ENCODE measurements at places on chromosomes 7 and 10. TPM values are rescaled to one million over a fixed set of nuclear protein-coding genes. Genes with fewer than 3 reads are reported as not detected.

The VWA2 gene
- 18.9 TPM for total RNA-seq

The CLDN3 gene
- 23.8 TPM for total RNA-seq

The CRPPA gene
- 2.1 TPM for total RNA-seq

The RAMP3 gene
- total RNA-seq: 78.0 TPM

The SLC26A3 gene
- not detected for total RNA-seq

The BLNK gene
- 9.4 TPM for total RNA-seq

The MYH16 gene
- not detected for total RNA-seq

The ANKRD22 gene
- 8.9 TPM for total RNA-seq

The CYP26A1 gene
- 0.21 TPM for total RNA-seq

The LDB1 gene
- 40.3 TPM for total RNA-seq

The TUBB8 gene
- total RNA-seq: 0.26 TPM

The PAX4 gene
- not detected for total RNA-seq

The SLC35G1 gene
- total RNA-seq: 5.7 TPM

The PLEKHA8 gene
- total RNA-seq: 13.2 TPM

The C10orf62 gene
- total RNA-seq: not detected

The EGR2 gene
- 11.6 TPM for total RNA-seq

The CPXM2 gene
- total RNA-seq: 1.5 TPM

GRCh38 chr7:40808378-40808942 lies 673.7 kb downstream of the SUGCT start:
- no peak for DNase-seq
- H3K4me1 ChIP-seq: no peaks in the 10 kb centered on the region
- H3K27me3 ChIP-seq: no peaks in the 10 kb centered on the region
- H3K36me3 ChIP-seq: no peaks in the 10 kb centered on the region
- H3K4me3 ChIP-seq: no peak overlapping the region
- H3K27ac ChIP-seq: no peak overlapping the region

GRCh38 chr7:2873686-2874551 lies 29.8 kb upstream of the GNA12 start:
- H3K36me3 ChIP-seq: no peaks in the 10 kb centered on the region
- no peak overlapping the region for H3K4me3 ChIP-seq
- no peak for DNase-seq
- peaks cover 5% of the 10 kb centered on the region for H3K27me3 ChIP-seq
- H3K4me1 ChIP-seq: no peaks in the 10 kb centered on the region
- H3K27ac ChIP-seq: no peak overlapping the region

DNA sequence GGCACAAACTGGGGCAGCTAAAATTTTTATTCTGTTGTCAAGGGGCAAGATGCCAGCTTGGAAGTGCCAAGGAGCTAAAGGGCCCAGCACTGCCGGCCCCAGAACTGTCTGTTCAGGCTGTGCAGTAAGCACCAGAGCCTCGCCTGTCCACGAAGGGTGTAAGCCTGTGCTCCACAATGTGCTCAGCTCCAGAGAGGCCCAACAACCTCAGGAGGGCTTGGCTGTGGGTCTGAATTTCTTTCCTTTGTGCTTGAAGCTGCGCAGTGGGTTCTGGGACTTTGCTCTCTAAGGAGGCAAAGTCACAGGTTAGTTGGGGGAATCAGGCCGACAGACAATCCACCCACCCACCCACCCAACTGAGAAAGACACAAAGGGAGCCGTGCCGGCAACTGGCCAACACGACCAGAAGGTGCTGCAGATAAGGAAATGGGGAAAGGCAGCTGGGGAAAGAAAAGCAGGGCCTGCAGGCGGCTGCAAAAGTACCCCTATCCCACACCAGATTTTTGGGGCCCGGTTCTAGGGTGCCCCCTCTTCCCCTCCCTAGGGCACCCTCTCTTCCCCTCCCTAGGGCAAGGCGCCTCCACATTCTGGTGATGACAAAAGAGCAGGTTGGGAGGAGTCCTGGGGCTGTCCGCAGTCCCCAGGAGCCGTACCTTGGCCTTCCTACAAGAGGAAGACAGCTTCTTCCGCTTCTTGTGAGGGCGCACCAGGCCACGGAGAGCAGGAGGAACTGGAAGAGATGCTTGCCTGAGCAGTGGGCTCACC lies 7.7 kb downstream of the DDX56 start:
- no peak for DNase-seq
- H3K4me3 ChIP-seq: no peak overlapping the region
- peak overlapping the region; percentile 37 for H3K27ac ChIP-seq

DNA sequence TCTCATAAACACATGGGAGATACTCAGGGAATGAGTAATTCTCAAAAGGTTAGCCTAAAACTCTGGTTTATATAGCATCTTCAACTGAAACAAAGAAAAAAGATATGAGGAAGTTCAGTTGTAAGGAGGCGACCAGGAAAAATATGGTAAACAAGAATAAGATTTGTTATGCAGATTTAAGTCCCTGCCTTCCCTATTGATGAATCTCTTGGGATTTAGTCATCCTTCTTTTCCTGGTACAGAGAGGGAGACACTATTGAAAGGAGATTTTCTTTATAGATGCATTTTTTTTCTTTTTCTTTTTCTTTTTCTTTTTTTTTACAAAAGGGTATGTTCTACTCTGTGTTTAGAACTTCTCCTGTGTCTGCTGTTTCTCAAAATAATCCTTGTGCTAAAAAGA lies 557.5 kb downstream of the DNAJB9 start:
- H3K36me3 ChIP-seq: no peaks in the 10 kb centered on the region
- no peak overlapping the region for H3K27ac ChIP-seq
- no peaks in the 10 kb centered on the region for H3K27me3 ChIP-seq
- no peaks in the 10 kb centered on the region for H3K4me1 ChIP-seq
- DNase-seq: no peak
- no peak overlapping the region for H3K4me3 ChIP-seq

GRCh38 chr10:101826852-101827434 lies 8.7 kb upstream of the OGA start:
- no peak overlapping the region for H3K4me3 ChIP-seq
- no peaks in the 10 kb centered on the region for H3K27me3 ChIP-seq
- no peak overlapping the region for H3K27ac ChIP-seq
- no peak for DNase-seq
- H3K36me3 ChIP-seq: no peaks in the 10 kb centered on the region

GRCh38 chr7:2884161-2884560 lies 40.1 kb upstream of the GNA12 start:
- no peak for DNase-seq
- H3K4me3 ChIP-seq: no peak overlapping the region
- no peaks in the 10 kb centered on the region for H3K36me3 ChIP-seq

GRCh38 chr7:38244516-38244915 lies 28.9 kb downstream of the TARP start:
- H3K4me3 ChIP-seq: no peak overlapping the region
- H3K36me3 ChIP-seq: no peaks in the 10 kb centered on the region
- H3K4me1 ChIP-seq: peaks cover 8% of the 10 kb centered on the region
- DNase-seq: no peak
- H3K27me3 ChIP-seq: no peaks in the 10 kb centered on the region

DNA sequence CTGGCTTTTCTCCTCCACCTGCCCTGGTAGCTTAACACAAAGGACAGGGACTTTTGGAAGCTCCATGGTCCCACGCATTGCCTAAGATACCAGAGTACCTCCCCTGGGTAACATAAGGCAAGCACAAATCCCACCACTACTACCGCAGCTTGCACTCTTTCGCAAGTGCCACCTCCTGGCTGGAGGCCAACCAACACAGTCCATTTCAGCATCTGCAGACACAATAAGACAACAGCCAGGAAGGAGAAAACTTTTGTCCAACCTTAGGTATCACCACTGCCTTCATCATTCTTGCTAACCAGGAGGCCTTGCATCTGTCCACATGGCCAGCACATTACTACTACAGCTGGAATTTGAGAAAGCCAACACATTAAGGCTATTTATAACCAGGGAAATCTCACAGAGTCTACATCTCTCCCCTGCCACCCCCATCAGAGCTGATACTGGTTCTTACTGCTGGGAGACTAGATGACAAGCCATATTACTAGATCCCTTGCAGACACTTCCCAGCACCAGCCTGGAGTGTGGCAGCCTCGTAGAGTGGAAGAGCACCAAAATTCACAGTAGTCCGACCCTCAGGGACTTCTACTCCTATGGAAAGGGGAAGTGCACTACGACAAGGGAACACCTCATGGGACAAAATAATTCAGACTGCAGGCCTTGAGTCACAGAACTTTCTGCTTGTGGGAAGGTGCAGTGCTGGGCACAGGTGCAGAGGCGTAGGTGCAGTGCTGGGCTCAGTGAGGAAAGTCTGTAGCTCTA lies 39.8 kb upstream of the CDK13 start:
- no peaks in the 10 kb centered on the region for H3K36me3 ChIP-seq
- H3K27ac ChIP-seq: no peak overlapping the region
- H3K27me3 ChIP-seq: no peaks in the 10 kb centered on the region
- H3K4me1 ChIP-seq: no peaks in the 10 kb centered on the region
- DNase-seq: peak; percentile 10
- H3K4me3 ChIP-seq: no peak overlapping the region

DNA sequence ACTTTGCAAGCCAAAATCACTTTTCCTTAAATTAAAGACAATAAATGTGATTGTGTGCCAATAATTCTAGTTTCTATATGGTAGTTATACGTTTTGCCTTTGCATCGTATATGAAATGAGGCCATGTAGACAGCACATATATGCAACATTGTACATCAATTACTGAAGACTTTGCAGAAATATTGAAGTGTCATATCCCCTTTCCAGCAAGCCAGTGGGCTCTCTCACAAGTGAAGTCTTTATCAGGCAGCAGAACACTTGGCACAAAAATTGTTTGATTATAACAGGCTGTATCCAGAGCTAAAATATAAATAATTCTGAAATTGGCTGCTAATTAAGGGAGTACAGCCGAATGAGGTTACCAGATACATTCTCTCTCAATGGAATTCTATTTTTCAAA lies 588.6 kb upstream of the SEMA3D start:
- H3K27me3 ChIP-seq: no peaks in the 10 kb centered on the region
- H3K4me3 ChIP-seq: no peak overlapping the region
- H3K36me3 ChIP-seq: no peaks in the 10 kb centered on the region
- no peaks in the 10 kb centered on the region for H3K4me1 ChIP-seq

DNA sequence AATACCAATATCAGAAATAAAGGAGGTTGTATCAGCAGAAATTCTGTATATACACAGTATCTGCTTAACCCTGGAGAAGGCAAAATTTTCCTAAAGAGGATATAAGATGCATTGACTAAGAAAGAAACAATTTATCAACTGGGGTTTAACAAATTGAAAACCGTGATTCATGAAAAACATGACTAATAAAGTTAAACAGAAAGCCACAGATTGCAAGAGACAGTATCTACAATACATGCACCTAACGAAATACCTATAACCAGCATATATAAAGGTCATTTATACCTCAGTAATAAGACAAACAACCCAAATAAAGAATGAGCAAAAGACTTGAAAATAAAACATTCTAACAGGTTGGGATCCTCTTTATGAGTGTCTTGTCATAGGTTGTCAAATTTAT lies 101.8 kb downstream of the IQUB start:
- no peak overlapping the region for H3K4me3 ChIP-seq
- no peaks in the 10 kb centered on the region for H3K36me3 ChIP-seq
- no peak overlapping the region for H3K27ac ChIP-seq
- no peaks in the 10 kb centered on the region for H3K4me1 ChIP-seq
- H3K27me3 ChIP-seq: no peaks in the 10 kb centered on the region

DNA sequence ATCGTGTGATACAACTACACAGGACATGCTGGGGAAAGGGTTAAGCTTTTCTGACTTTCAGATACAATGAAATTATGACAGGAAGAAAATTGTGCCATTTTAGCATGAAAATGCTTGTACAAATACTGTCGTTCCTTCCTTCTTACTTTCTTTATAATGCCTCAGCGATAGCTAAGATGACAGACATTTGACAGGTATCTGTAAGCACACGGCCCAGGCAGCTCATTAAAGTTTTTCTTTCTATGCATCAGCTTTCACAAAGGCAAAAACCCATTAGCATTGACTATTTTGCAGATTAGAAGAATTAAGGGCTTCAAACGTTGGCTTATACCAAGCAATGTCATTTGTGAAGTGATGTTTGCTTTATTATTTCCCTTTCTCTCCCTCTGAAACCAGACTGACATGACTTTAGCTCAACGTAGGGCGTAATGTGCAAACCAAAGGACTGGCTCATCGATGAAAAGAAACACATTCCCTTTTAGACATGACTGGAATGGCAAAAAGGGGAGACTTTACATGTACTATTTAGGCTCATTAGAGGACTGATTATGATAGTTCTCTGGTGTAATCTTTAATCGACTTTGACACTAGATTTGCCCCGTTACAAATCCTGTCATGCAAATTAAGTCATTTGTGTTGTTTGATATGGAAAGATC lies 258.4 kb upstream of the SP8 start:
- H3K36me3 ChIP-seq: no peaks in the 10 kb centered on the region
- H3K27ac ChIP-seq: no peak overlapping the region
- no peaks in the 10 kb centered on the region for H3K27me3 ChIP-seq
- DNase-seq: no peak
- no peak overlapping the region for H3K4me3 ChIP-seq
- H3K4me1 ChIP-seq: no peaks in the 10 kb centered on the region

- no peaks in the 10 kb centered on the region for H3K4me1 ChIP-seq
- H3K4me3 ChIP-seq: no peak overlapping the region
- no peak for DNase-seq
- H3K27me3 ChIP-seq: peaks cover 5% of the 10 kb centered on the region
- H3K36me3 ChIP-seq: no peaks in the 10 kb centered on the region
- no peak overlapping the region for H3K27ac ChIP-seq
Measured at GRCh38 chr10:88800152-88801125, 2.1 kb upstream of the LIPM start.

DNA sequence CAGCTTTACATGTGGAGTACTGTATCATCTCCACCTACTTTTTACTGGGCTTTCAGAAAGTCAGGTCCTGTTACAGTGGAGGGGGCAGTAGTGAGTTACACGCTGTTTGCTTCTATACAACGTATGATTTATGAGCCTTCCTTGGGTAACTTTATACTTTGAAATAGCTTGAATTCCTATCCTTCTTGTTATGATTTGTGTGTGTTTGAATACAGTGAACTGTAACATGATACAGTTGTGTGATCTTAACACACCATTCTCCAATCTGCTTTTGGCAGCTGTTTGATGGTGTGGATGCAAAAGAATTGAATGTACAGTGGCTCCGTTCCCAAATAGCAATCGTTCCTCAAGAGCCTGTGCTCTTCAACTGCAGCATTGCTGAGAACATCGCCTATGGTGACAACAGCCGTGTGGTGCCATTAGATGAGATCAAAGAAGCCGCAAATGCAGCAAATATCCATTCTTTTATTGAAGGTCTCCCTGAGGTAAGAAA lies 41.7 kb downstream of the SP8 start:
- no peaks in the 10 kb centered on the region for H3K36me3 ChIP-seq
- peak; percentile 11 for DNase-seq
- H3K4me1 ChIP-seq: no peaks in the 10 kb centered on the region
- no peak overlapping the region for H3K4me3 ChIP-seq
- no peak overlapping the region for H3K27ac ChIP-seq

DNA sequence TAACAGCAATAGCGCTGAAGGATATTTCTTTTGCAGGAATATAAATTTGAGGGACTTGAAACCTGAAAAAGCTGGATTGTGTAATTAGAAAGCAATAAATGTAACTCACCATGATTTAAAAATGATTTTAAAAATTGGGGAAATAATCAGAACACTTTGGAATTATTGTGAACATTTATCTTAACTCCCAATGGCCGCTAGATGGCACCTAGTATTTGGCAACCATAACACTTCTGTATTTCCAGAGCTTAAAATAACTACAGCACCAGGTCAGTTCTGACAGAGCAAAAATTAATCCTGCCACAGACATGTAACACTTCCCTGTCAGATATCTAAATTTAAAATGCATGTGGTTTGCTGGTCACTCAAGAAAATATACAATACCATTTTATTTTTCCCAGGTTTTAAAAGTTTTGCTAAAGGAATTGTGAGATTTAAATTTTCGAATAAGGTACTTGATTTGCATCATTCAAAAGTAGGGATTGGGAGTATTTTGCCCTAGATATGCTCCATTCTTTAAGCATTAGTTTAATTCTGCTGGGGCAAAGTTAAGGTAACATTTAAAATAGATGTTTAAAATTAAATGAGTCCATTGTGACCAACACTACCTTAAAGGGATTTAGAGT lies 144.5 kb downstream of the PPP1R3A start:
- H3K4me1 ChIP-seq: no peaks in the 10 kb centered on the region
- H3K27me3 ChIP-seq: no peaks in the 10 kb centered on the region
- DNase-seq: no peak

Measured in left lung (tissue), 14 donors.